Progenitor cell of endocrine pancreas (in vitro differentiated cells): ENCODE measurements at places on chromosomes 5 and 9.

GRCh38 chr5:41482173-41482572 is 28.2 kb downstream of the PLCXD3 start:
- no peak for DNase-seq

DNA sequence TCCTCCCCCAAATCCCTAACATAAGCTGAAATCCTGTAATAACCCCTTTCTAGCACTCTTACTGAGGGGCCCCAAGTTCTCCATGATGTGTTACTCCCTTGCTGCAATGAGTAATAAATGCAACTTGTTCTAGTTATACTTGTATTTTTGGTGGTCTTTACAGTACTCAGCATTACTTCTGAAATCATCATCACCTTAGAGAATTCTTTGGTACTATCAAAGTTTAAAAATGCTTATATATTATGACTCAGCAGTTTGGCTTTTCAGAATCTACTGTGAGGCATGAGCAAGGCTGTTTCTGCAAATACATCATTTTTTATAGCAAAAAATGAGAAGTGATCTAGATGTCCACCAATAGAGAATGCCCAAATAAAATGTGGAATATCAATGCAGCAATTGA is 20.7 kb upstream of the ROPN1L start:
- DNase-seq: no peak

GRCh38 chr5:23257656-23258055 is 249.8 kb upstream of the PRDM9 start:
- DNase-seq: no peak

GRCh38 chr9:114007991-114008666 is 70.0 kb downstream of the AMBP start:
- peak; percentile 8 for DNase-seq

- DNase-seq: no peak
Observed at GRCh38 chr5:151098768-151099121, 17.9 kb upstream of the TNIP1 start.
